HEK293T (cell line): ENCODE measurements at places on chromosomes 11 and 22.
A peak's percentile ranks its signal among the peaks of the same experiment; 100 is the strongest.

DNA sequence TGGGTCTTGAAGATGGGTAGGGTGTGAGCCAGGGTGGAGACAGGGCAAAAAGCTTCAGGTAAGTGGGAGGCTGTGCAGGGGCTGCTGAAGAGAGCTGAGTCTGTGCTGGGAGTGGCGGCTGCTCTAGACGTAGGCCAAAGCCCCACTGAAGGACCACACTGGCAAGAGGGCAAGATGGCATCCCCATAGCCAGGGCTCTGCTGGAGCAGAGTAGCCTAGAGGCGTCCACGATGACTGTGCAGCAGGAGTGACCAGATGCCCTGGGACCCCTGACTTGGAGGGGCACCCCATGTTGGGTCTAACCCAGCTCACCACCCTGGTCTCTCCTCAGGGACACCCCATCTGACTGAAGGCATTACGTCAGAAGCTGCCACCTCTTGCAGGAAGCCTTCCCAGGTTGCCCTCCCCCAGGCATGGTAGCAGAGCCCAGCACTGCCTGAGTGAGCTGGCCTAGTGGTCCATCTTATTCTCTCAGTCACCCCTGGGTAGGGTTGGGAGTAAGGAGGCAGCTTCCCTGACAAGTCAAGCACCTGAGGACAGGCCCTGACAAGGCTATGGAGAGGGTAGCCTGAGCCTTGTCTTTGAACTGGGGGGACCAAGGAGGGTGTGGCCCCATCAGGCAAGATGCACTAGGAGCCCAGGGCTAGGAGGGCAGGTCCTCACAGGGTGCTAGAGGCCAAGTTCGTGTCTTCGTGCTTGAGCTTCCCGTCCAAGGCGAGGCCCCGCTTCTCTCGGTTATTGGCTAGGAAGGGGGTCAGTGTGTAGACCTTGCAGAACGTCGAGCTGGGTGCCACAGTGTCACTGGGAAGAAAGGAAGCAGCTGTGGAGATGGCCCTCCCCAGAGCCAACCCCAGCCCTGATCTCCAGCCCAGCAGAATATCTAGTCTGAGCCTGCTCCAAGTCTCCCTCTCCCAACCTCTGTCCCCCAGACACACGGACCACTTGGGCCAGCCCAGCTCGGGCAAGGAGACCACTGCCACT is 33.1 kb downstream of the TPBGL start:
- no peak for DNase-seq

DNA sequence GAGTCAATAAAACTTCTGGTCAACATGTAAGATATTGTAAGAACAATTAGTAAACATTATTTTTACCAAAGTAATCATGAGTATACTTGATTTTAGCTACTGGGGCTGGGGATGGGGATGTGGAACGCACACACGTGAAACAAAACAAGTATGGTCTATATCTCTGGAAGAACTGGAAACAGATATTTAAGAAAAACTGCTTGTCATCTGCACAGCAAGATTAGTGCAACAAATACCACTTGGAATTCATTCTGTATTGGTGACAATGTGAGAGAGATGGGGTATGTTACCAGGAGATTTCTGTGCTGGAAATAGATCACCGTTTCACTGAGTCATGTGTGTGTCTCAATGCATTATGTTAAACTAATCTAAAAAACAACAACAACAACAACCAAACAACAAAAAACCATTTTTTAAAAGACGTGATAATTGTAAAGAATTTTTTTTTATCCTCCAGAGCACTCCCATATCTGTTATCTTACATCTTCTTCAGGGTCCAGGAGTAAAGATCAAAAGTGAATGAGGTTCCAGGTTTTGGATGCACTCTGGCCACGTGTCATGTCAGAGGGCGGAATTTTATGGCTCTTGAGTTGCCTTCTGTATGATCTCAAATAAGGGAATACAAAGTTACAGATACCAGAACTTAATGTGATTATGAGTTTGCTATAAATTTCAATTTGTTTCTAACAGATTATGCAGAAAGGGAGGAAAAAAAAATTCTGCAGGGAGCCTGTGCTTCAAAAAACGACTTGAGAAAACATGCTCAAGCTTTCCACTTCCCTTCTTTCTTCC is 153.0 kb downstream of the BBOX1 start:
- DNase-seq, result no peak

DNA sequence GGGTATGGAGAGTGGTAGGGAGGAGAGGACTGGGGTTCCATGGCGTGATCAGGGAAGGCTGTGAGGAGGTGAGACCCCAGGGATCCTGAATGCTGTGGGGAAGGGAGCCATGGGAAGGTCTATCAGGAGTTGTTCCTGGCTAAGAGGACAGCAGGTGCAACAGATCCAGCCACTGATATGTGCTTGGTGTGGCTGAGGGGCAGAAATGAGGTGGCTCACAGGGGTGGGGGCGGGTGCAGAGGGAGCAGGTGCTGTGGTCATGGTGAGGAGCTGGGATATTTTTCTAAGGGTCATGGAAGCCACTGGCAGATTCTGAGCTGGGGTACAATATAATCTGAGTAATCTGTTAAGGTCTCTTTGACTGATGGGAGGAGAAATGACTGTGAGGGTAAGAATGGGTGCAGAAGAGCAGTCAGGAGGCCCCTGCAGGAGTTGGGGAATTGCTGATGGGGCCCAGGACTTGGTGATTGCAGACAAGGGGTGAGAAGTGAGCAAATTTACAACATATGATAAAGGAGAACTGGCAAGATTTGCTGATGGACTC is 31.3 kb upstream of the DMC1 start:
- DNase-seq, result no peak

GRCh38 chr11:76153571-76153923 is 52.8 kb downstream of the WNT11 start:
- DNase-seq, result no peak

DNA sequence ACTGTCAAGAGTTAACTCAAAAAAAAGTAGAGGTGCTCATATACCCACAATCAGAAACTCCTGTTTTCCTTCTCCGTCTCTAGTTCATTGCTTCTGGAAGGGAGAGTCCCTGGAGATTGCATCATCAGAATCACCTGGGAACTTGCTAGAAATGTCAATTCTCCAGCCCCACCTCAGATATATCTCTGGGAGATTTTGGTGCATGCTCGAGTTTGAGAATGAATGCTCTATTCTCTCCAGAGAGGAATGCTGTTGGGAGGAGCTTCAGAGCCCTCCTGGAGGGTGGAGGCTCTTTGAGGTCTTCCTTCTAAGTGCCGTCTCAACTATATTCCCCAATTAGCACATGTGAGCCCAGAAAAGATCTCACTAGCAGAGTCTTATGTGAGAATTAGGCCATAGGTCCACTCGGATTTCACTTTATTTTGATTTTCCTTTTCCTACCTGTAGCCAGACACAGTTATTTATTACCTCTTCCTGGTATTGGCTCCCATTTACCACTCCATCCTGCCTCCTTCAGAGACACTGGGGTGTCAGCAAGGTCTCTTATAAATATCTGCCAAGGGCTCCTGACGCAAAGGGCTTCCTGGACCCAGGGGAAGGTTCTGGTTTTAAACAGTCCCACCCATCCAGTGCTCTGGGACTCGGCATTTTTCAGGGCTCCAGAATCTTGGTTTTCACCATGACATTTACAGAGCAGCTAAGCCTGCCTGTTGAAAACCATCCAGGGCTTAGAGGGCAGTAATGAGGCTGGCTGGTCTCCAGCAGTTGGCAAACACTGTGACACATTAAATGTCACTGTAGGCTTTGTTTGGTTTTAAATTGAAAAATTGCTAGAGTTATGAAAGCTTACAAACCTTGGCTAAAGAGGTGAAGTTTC is 136.2 kb downstream of the CD44 start:
- DNase-seq, result no peak

DNA sequence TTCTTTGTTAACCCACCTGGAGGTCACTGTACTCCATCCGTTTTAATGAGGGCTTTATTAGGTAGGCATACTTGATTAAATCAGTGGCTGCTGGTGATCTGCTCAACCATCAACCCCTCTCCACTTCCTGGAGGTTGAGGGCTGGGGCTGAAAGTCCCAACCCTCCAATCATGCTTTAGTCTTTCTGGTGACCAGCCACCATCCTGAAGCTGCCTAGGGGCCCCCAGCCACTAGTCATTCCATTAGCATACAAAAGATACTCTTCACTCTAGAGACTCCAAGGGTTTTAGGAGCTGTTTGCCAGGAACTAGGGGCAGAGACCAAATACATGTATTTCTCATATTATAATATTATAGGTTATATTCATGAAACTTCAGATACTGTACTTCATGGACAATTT is 13.5 kb downstream of the DNAJC24 start:
- DNase-seq, result no peak

GRCh38 chr11:121533601-121534000 is 80.8 kb upstream of the SORL1-AS1 start:
- no peak for DNase-seq

- no peak for DNase-seq
These were observed 30.4 kb upstream of the MICAL2 start for GRCh38 chr11:12079726-12080556.

- no peak for DNase-seq
These were observed 227.7 kb upstream of the ZBED5 start for GRCh38 chr11:11085580-11085979.

- no peak for DNase-seq
These were observed 13.1 kb downstream of the RHOG start for GRCh38 chr11:3827434-3828186.

GRCh38 chr11:11845551-11845950 is 3.8 kb downstream of the USP47 start:
- DNase-seq, result no peak

DNA sequence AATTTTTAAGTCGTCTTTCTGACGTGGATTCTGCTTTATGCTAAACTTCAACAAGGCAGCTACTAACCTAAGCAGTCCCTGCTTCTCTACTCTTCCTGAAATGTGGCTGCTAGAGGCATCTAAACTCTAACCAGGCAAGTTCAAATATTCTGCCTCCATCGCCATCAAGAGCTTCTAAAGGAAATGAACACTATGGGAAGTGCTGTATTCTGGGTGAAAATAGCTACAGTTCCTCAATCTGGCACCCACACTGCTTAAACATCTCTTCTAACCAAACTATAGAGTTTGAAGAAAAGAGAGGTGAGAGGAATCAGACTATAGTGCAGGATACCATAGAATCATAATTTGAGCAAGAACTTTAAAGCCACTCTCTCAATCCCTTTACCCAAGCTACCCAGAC is 6.3 kb downstream of the NRIP3 start:
- no peak for DNase-seq

- peak; percentile 60 for DNase-seq
These were observed 2.0 kb downstream of the KCNJ11 start for GRCh38 chr11:17386331-17387084.

- no peak for DNase-seq
These were observed 314.9 kb downstream of the CTTN start for GRCh38 chr11:70713086-70713835.

- DNase-seq, result no peak
These were observed 89.7 kb downstream of the RELT start for GRCh38 chr11:73465871-73466270.

DNA sequence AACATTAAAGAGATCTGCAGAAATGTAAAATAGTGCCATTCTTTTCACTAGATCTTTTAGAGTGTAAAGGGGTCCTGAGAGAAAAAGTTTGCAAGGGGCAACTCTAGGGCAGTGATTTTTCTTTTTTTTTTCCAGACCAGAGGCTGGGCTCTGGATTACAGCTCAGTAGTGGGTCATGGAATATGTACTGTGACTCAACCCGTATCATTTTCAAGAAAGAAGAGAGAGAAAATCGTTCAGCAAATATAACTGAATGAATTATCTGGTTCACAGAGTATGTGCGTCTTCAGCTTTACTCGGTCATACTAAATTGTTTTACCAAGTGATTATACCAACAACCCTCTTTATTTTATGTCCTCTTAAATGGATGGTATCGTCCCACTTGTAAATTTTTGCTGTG is 3.8 kb downstream of the CEP57 start:
- DNase-seq, result no peak

GRCh38 chr11:121671283-121672168 is 218.8 kb upstream of the SORL1-AS1 start:
- no peak for DNase-seq

DNA sequence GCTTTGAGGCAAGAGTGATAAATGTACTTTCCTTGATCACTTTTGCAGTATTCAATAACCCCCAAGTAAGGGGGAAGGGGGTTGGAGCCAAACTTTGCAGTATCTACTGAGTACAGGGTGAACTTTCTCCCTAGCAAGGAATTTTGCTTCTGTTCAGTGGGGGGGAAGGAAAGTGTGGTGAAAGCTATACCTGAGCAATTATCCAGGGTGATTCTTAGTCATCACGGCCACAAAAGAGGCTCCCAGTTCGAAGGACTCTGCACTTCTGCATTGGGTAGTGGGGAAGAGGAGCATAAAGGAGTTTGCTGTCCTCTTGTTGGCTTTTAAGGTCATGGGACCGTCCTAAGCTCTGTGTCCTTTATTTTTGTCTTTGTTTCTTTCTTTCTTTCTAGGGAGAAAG is 346.5 kb upstream of the SYN3 start:
- no peak for DNase-seq

DNA sequence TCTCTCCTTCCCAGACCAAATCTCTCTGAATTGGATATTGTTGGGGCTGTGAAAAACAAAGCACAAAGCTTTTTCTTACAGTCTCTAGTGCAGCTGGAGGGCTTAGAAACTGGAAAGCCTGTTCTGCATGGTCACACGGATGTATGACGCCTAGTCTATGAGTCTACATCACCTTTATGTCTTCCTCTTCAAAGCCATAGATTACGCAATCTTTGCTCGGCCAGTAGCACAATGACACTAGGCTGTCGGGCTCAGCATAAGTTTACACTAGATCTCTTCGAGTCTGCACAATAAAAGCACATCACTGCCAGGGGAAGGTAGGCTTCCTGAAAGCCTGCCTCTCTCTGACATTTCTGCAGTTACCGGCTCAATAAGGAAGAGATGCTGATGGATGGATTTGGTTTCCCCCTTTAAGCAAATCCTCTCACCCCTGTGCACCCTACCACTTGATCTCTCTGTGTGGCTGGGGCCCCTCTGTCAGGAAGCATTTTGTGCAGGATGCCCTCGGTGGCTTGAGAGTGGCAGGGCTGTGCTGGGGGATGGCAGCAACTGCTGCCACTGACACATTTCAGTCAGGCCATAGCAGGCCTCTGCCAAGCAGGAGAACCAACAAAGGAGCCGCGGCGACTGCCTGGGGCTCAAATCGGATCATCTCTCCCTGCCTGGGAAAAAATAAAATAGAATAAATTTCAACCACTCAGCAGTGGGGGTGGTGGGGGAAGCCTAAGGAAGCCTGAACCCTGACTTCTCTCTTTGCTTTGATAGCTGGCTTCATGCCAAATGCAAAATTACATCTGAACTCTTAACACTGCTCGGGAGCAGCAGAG is 1272.8 kb downstream of the LRRC4C start:
- no peak for DNase-seq

- no peak for DNase-seq
These were observed 1.6 kb upstream of the FBXO3 start for GRCh38 chr11:33775832-33776470.

DNA sequence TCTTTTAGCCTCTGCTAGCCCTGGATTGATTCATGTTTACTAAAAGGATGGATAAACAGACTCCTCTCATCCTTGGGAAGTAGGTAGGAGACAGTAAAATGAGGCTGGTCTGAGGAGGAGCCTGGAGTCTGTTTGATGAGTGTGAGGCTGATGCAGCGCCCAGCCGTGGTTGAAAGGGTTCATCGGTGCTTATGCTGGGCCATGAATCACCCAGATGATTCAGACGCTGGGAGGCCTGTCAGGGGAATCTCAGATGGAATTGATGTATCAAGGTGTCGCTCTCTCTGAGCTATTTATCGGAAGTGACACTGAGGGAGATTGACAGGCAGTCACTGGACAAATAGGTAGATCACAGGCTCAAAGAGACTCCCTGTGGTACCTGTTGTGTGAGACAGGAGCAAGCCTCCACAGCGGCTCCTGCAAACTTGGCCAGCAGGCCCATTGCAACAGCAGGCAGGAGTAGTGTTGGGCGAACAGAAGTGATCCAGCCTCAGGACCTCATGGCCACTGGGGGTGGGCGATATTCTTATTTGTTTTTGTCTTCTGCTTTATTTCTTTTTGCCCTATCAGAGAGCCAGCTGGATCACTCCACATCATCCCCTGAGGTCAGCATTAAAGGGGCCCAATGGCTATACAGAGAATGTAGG is 109.9 kb upstream of the CADM1 start:
- no peak for DNase-seq
